ENCODE measurements at places on chromosomes 11 and 22.

DNA sequence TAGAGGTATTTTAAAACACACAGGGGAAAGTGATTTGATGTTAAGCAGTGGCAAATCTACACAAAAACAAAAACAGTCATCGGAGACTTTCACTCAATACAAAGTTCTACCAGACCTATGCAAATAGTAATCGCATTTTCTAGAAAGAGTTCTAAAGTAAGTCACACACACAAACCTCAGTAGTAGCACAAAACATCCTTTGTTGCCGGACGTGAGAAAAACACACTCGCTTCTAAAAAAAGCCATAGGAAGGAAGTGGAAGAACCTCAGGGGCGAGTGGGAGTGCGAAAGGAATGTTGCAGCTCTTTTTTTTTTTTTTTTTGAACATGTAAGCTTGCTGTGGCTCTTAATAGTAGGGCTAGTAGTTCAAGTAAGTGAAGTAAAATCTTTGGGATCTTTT lies 88.9 kb downstream of the MAML2 start:
- ATAC-seq = no peak

DNA sequence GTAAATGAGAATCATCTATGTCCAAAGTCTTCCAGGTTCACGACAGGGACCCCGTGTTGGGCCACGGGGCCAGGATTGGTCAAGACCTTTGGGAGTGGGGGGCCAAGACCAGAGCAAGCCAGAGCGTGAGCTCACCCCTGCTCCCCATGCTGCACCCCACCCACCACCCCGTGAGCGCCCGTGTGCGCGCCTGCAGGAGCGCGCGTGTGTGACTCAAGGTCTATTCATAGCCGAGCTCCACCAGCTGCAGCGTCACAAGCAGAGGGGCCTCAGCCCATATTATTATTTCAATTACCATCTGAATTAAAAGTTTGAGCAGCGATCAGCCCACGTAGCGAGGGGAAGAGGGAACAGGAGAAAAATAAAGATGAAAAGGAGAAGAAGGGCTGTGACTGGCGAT lies 5.2 kb downstream of the KCNJ4 start:
- no peak for ATAC-seq

DNA sequence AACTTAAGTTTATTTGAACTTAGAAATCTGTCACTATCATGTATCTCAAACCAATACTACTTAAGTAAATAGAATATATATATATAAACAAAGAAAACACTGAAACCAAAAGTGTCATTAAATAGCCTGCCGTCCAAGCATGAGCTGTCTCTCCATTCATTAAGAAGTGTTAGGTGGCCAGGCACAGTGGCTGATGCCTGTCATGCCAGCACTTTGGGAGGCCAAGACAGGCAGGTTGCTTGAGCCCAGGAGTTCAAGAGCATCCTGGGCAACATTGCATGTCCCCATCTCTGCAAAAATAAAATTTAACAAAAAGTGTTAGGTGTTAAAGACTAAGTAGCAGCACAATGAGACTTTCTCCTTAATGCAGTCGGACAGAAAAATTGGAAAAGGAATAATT lies 14.0 kb downstream of the CD6 start:
- ATAC-seq = no peak

GRCh38 chr11:64501500-64502427 lies 89.3 kb upstream of the SLC22A12 start:
- ATAC-seq = no peak

DNA sequence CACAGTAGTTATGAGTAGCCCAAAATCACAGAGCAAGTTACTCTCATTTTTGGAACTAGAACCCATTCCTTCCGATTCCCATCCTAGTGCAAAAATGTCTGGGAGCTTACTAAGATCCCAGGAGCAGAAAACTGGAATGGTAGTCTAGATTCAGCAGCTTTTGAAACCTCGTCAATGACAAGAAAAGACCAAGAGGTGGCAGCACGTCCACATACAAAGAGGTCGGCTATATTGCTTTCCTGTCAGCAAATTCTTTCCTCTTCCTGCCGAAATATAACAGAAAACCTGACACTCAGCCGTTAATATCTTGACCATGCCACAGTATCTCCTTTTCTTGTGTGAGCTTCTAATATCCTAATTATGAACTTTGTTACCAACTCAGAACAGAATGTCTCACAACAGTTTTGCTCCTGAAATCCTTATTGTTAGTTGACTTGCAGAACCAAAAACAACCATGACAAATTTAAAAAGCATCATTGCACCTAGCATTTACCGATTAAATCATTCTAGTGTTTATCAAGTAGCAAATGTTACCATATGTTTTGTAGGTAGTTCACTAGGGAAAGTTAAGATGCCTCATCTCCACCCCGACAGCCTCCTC lies 92.8 kb upstream of the OR9G4 start:
- peak; percentile 87 for ATAC-seq

GRCh38 chr11:22065472-22065871 lies 127.4 kb upstream of the ANO5 start:
- ATAC-seq = no peak

DNA sequence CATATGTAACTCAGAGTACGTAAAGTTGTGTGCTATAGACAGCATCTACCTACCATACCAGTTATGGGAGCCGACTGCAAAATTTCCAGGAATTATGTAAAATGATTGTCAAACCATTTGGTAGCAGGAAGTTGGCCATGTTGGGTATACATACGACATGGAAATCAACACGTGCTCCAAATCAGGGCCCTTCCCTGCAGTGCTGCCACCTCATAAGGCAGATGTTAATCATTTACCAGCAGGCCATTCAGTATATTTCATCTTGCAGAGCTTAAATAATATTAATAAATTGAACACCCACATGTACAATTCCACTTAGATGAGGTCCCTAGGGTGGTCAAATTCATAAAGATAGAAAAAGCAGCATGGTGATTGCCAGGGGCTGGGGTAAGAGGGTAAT lies 9.8 kb downstream of the MS4A18 start:
- ATAC-seq = no peak

- ATAC-seq = no peak
Measured at GRCh38 chr11:80970037-80970436, 1529.2 kb upstream of the TENM4 start.

DNA sequence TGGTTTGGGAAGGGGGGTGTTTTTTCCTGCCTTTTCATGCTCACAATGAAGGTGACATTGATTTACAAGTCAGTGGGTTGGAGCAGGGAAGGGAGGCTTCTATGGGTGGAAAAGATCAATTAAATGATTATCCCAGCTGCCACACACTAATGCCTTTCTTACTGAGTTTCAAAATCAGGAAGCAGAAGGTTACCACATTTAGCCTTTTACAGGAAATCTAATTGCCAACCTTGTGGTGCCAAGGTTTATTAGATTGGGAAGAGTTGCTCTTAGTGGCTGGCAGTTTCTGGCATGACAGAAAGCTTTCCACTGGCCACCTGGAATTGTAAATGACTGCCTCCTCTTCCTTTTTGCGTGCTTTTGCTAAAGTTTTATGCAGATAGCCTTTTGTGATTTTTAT lies 98.7 kb downstream of the NAV2 start:
- ATAC-seq = no peak

- ATAC-seq = no peak
Measured at GRCh38 chr11:17581036-17581731, 34.1 kb downstream of the OTOG start.

- ATAC-seq = peak; percentile 44
Measured at GRCh38 chr11:65569164-65569972, 909 bp upstream of the ZNRD2 start.

- peak; percentile 94 for ATAC-seq
Measured at GRCh38 chr11:67032830-67033551, 10.1 kb downstream of the SYT12 start.

DNA sequence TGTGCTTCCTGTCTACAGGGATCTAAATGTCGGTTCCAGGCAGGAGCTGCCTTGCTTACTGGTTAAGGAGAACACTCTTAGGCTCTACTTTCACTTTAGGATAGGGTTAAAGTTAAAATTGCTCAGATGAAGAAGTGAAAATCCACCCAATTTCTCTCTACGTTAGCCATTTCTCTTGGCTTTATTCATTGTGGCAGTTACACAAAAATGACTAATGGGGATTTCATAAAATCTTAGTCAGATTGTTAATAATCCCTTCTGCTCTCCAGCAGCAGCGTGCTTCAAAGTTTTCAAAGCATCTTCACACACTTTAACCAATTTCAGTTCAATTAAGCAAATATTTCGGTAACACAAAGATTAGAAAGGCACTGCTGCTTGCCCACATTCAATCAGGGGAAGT lies 58.4 kb upstream of the RCN1 start:
- ATAC-seq = no peak

GRCh38 chr11:87031433-87032170 lies 6.1 kb upstream of the TMEM135 start:
- ATAC-seq = no peak
